ENCODE measurements at places on chromosomes 6 and 20. TPM values are rescaled to one million over a fixed set of nuclear protein-coding genes. Genes with fewer than 3 reads are reported as not detected.

- DNase-seq: peak; percentile 77
Measured at GRCh38 chr6:36127462-36128016, 2.8 kb upstream of the MAPK13 start.

GRCh38 chr6:12034349-12034748 lies 22.2 kb downstream of the HIVEP1 start:
- no peak for DNase-seq

GRCh38 chr6:142944124-142945048 lies 590 bp downstream of the HIVEP2 start:
- DNase-seq: peak; percentile 96

The DYNLT2 gene
- 1.4 TPM for total RNA-seq

The HLA-F gene
- total RNA-seq: 33.4 TPM
